ENCODE measurements at places on chromosomes 3 and 15.

- no peak for DNase-seq
These were observed 65.1 kb downstream of the SLC12A8 start for GRCh38 chr3:125147491-125147820.

DNA sequence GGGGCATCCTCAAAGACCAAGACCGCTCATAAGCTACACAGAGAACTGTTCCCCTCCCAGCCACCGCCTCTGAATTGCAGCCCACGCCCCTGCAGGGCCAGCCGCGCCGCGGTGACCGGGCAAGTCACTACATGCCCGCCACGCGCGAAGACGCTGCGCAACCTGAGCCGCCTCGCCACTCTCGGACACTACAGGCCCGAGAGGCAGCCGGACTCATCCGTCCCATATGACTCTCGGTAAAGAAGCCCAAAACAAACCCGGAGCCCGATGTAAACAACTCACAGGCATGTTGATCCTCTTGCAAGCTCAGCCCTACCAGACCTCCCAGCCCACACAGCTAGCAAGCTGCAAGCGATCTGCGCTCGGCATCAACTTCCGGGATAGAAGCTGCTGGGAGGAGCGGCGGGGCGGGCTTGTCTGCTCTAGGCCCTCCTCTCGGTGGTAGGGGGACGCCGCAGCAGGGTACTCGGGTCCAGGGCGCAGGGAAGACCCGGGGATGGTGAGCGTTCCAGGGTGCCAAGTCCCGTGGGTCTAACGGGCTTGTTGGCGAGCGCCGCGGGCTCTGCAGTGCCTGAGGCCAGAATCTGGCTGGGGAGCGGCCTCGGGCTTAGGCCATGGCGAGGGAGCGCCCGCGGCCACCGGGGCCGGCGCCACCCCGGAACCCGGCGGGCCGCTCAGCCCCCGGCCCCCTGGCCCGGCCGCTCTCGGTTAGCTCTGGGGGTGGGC, at the start of gene RPS27L:
Gene RPS27L, minus strand, starts transcription at position 360 of the 726 bp plus-strand sequence. Its CDS starts 72 bp downstream, at position 288.
- peak; percentile 88 for DNase-seq

GRCh38 chr3:61422945-61423673, 138.3 kb upstream of the PTPRG start:
- no peak for DNase-seq

DNA sequence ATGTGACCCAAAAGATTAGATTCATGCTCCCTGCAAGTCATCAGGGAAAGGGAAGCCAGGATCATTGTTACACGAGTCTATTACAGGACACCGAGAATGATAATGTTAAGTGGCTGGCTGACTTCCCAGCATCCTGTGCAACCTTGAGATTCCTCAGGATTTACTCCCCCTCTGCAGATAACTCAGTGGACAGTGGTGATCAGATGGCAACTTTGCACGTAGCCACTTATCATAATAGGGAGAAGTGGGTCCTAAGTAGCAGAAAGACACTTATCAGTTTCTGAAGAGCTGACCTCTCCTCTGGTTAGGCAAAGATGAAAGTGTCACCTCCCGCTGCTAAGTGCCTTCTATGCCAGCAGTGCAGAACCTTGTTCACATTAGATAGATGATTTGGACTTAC, 6.7 kb upstream of the TMPRSS7 start:
- no peak for DNase-seq

GRCh38 chr3:123920383-123920782, 36.3 kb upstream of the MYLK start:
- no peak for DNase-seq

DNA sequence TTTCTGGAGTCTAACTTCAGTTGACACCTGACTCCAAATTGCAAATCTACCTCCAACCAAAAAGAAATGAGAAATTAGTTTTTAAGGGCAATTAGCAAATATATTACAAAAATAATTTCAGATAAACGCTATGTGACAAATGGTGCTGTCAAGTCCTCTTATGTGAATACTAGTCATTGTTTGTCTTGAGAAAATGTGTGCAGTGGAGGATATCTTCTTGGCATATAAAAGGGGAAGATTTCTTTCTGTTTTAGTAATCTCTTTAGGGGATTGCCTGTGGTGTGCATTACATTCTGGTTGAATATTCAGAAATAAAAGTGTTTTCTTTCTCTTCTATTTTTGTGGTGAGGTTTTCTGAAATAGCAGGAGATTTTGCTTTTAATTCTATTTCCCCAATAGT, 3.0 kb upstream of the GCSAM start:
- no peak for DNase-seq
